ENCODE measurements at places on chromosomes 16 and 17. TPM values are rescaled to one million over a fixed set of nuclear protein-coding genes. Genes with fewer than 3 reads are reported as not detected.

DNA sequence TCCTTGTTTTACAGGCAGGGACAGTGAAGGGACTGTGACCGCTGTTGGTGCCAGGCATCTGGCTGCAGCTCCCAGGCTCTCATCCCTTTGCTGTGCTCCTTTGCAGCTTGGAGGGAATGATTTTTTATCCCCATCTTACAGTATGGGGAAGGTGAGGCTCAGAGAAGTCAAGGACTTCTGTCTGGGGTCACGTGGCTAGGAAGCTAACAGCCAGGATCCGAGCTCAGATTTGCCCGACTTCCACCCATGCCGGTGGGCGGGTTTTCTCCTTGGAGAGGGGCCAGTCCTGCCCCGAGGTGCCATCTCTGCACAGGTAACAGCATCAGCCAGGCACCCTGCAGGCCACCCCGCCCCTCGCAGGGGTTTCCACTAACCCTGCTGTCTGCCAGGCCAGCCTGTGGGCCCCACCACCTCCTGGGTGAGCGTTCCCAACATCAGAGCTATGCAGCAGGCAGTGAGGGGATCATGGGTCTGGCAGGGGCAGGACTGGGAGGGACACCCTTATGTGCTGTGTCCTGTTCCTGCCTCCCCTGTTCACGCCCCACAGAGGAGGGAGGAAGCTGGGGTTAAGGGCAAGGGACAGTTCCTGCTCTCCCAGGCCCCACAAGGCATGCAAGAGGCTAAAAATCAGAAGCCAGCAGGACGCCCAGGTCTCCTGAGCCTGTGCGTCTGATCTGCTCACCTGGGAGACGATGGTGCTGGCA, 25.4 kb downstream of the JPH3 start:
- H3K27ac ChIP-seq = no peak overlapping the region
- H3K4me3 ChIP-seq = no peak overlapping the region
- no peaks in the 10 kb centered on the region for H3K4me1 ChIP-seq

DNA sequence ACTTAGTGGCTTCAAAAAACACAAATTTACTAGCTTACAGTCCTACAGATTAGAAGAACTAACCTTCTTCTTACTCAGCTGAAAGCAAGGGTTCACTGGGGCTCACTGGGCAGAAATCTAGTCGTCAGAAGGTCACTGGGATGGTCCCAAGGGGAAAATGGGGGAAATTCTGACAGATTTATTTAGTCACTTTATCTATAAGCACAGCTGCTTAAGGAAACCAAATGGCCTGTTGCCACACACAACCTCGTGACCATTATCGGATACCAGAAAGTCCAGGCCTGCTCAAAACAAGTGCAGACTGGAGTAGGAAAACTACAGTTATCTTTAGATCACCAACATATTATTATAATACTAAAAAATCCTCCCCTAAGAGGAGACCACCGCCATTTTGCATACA, 374.6 kb upstream of the ASIC2 start:
- peaks cover 12% of the 10 kb centered on the region for H3K4me1 ChIP-seq
- no peak overlapping the region for H3K27ac ChIP-seq
- no peak for DNase-seq
- no peaks in the 10 kb centered on the region for H3K36me3 ChIP-seq
- H3K27me3 ChIP-seq = no peaks in the 10 kb centered on the region

GRCh38 chr17:71331754-71332325, 789.0 kb upstream of the SOX9 start:
- H3K4me3 ChIP-seq = no peak overlapping the region
- no peaks in the 10 kb centered on the region for H3K36me3 ChIP-seq
- DNase-seq = no peak
- no peak overlapping the region for H3K27ac ChIP-seq

Gene GP2
- total RNA-seq = 0.18 TPM

DNA sequence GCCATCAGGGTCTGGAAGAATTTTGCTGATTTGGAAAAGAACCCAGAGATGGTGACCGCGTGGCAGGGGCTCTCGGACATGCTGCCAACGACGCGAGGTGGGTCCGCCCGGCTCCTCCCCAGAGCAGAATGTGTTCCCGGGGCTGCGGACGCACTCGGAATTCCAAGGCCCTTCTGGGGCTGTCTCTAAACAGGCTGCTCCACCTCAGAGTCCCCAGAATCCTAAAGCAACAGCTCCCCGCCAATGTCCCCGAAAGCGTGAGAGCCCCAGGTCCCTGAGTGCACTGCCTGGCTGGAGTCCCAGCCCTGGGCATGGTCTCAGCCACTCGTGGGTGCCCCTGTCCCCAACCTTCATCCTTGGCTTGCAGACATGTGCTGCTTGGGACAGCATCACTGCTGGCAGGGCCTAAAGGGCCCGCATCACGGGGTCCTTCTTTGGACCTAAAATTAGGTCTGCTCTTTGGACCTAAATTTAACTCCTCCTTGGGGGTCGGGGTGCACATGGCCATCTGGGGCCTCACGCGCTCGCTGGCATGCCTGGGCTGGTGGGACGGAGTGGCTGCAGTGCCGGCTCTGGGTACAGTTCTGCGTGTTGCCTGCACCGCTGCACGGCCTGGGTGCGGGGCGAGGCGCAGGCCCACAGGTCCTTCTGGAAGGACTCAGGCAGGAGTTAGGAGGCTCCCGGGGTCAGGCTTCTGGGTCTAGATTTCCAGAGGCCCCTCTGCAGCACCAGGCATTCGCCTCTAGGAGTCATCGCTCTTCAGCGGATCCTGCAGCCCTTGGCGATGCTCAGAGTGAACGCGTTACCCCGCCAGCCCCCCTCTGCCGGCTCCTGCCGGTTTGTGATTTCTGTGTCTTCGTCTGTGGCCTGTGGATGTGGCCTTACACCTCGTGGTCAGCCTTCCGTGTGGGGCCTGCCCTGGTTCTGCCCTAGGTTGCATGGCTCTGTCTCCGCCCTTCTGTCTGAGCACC, 41.9 kb upstream of the CHMP6 start:
- no peak overlapping the region for H3K4me3 ChIP-seq
- no peaks in the 10 kb centered on the region for H3K4me1 ChIP-seq
- H3K27me3 ChIP-seq = no peaks in the 10 kb centered on the region
- H3K27ac ChIP-seq = no peak overlapping the region
- DNase-seq = peak; percentile 38

DNA sequence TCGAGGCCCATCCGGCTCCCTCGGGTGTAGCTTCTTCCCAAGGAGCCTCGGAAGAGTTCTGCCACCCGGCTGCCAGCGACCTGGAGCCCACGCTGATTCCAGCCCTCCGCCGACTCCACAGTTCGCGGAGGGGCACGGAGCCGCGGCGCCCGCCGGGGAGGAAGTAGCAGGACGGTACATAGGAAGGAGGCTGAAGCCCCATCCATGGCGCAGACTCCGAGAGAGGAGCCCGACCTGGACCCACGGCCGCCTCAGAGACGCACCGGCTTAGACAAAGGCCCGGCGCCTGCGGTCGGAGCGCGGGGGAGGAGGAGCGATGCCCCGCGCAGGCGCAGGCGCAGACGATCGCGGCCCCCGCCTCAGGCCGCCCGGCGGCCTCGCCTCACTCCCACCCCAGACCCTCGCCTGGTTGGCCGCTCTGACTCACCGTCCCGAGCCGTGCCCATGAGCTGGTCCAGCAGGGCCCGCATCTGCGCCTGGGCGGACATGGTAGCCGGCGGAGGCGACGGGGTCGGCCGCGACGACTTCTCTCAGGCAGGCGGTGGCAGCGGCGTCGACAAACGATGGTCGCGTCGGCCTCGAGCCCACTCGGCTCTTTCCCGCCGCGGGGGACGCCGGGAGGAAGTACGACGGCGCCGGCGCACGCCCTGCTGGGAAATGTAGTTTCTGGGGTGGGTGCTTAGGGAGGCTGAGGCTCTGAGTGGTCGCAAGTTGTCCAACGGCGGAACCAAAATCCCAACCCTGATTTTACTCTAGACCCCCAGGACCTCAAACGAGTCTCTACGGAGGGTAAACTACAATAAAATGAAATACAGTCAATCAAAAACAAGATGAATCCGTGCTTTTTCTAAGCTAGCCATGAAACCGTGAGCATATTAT, at the start of gene LUC7L:
LUC7L (minus strand) TSS at position 598 of the 879 bp plus-strand sequence; CDS start at position 488, 110 bp downstream.
- H3K4me1 ChIP-seq = peaks cover 26% of the 10 kb centered on the region
- peak; percentile 93 for DNase-seq
- peak within 1 kb of the TSS; percentile 96 for H3K4me3 ChIP-seq

GRCh38 chr17:44575403-44575802, 18.1 kb downstream of the FZD2 start:
- H3K4me1 ChIP-seq = no peaks in the 10 kb centered on the region
- H3K36me3 ChIP-seq = no peaks in the 10 kb centered on the region
- no peak for DNase-seq

DNA sequence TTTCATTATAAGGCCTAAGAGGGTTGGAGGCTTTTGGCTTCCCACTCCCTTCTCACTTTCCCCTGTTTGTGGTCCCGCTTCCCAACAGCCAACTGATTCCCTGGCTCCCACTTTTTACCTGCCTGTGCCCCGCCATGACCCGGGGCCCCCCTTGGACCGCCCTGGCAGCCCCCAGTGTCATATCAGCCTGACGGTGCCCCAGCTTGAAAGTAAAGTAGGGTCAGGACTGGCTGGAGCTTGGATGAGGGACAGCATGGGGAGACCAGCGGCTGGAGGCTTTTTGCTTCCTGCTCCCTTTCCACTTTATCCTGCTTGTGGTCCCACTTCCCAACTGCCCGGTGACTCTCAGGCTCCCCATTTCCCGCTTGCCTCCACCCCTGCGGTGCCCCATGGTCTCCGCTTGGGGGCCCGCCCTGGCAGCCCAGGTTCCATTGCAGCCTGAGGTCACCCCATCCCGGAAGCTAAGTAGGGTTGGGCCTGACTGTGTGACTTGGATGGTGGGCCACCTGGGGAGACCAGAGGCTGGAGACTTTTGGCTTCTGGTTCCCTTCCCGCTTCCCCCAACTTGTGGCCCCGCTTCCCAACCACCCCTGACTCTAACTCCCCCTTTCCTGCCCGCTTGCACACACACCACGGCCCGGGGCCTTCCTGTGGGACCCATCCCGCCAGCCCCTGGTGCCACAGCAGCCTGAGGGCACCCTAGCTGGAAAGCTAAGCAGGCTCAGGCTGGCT, 2274.7 kb downstream of the TP53TG3F start:
- no peak for DNase-seq
- no peaks in the 10 kb centered on the region for H3K4me1 ChIP-seq
- H3K36me3 ChIP-seq = no peaks in the 10 kb centered on the region
- H3K4me3 ChIP-seq = no peak overlapping the region
- H3K27ac ChIP-seq = no peak overlapping the region
- H3K27me3 ChIP-seq = no peaks in the 10 kb centered on the region

DNA sequence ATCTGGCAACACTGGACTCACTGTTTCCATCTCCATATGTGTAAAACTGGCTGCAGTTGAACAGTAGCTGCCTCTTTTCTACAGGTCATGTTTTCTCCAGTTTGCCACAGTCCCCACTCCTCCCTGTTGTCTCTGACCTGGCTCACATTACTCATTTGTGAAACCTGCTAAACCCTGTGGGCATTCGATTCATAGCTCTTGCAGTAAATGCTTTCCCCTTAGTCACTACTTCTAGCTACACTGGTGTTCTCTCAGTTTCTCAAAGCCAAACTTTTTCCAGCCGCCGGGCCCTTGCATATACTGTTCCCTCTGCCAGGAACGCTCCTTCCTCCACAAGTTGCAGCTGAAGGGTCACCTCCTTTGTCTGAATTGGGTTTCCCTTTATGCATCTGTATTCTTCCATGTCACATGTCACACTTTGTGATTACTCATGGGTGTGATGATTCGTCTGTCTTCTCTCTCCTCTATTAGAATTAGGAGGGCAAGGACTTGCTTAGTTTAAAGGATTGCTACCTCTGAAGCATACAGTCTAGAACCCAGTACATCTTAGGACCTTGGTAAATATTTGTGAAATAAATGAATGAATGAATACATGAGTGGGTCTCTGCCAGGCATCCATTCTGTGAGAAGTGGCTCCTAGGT, 15.0 kb upstream of the MT4 start:
- peaks cover 7% of the 10 kb centered on the region for H3K4me1 ChIP-seq
- H3K36me3 ChIP-seq = no peaks in the 10 kb centered on the region
- no peaks in the 10 kb centered on the region for H3K27me3 ChIP-seq
- H3K4me3 ChIP-seq = no peak overlapping the region
- no peak for DNase-seq

DNA sequence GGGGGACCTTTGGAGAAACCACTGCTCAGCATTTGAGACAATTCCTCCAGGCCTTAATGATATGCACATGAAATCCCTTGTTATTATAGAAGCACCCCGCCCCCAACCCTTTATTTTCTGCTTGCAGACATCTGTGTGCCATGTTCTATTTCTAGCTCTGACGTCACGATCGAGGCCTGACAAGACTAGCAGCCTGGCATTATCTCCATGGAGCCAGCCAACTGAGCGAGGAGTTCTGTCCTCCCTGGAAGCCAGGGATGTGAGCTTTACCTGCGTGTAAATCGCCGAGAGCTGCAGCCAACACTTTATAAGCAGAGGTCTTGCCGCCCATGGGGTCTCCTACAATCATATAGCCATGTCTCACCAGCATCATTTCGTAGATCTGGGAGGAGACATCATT, 116.9 kb downstream of the DNAH3 start:
- no peaks in the 10 kb centered on the region for H3K36me3 ChIP-seq
- DNase-seq = no peak

Gene EVPLL
- total RNA-seq = 2.8 TPM

DNA sequence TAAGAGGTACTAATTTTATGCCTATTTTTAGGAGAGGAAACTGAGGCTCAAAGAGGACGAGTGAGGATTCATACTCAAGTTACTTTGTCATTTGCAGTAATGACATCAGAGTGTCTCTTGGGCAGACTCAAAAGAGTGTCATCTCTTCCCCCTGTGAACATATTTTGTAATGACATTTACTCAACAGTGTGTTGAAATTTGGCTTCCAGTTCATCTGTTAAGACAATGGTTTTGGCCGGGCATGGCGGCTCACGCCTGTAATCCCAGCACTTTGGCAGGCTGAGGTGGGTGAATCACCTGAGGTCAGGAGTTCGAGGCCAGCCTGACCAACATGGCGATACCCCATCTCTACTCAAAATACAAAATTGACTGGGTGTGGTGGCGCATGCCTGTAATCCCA, 28.9 kb downstream of the WFDC1 start:
- H3K27ac ChIP-seq = no peak overlapping the region
- no peak for DNase-seq
- H3K4me3 ChIP-seq = no peak overlapping the region
- H3K27me3 ChIP-seq = no peaks in the 10 kb centered on the region
- H3K36me3 ChIP-seq = peaks cover 8% of the 10 kb centered on the region

Gene ABCC3
- 41.7 TPM for total RNA-seq

DNA sequence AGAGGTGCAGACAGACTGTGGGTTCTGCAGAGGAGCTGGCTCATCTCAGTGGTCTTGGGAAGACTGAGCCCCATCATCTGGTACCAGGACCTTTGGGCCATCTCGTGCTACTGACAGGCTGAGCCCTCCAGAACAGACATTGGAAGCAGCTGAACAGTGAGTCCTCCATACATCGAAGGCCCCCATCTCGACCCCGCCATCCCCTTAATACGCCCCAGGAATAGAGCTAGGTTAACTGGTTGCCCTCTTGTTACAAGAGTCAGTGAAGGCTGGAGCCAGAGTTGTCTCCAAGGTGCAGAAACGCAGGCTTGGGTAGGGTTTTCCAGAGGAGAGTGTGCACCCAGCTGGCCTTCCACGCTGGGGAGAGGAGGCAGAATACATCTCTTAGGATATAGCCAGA, 76.0 kb downstream of the N4BP1 start:
- H3K27me3 ChIP-seq = no peaks in the 10 kb centered on the region
- peaks cover 3% of the 10 kb centered on the region for H3K36me3 ChIP-seq
- H3K4me1 ChIP-seq = peaks cover 37% of the 10 kb centered on the region
- H3K4me3 ChIP-seq = no peak overlapping the region

- peaks cover 7% of the 10 kb centered on the region for H3K27me3 ChIP-seq
- H3K4me1 ChIP-seq = no peaks in the 10 kb centered on the region
- no peaks in the 10 kb centered on the region for H3K36me3 ChIP-seq
- H3K4me3 ChIP-seq = no peak overlapping the region
Measured at GRCh38 chr17:5861854-5862253, 208.3 kb upstream of the WSCD1 start.

Gene P2RX1
- total RNA-seq = 8.7 TPM
